ENCODE measurements at places on chromosomes 16 and 17.

DNA sequence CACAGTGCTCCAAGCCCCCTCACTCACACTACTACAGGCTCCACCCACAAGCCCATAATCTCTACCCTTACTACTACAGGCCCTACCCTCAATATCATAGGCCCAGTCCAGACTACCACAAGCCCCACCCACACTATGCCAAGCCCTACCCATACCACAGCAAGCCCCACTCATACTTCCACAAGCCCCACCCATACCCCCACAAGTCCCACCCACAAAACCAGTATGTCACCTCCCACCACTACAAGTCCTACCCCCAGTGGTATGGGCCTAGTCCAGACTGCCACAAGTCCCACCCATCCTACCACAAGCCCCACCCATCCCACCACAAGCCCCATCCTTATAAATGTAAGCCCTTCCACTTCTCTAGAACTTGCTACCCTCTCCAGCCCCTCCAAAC, 13.8 kb downstream of the RIPOR1 start:
- DNase-seq = peak; percentile 68

DNA sequence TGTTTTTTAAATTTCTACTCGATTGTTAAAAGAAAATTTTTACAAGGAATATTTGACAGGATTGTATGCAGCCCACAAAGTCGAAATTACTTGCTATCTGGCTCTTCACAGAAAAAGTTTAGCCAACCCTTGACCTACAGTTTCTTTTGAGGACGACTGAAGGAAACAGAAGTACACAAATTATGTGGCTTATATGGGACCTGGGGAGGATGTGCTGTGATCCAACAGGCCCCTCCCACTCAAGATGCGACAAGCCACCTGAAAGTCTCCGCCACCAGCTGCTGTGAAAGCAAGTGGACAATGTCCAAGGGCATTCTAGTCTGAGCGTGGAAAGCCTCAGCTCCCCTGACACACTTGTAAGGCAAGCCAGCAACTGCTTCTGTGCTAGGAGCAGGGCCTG, 42.4 kb upstream of the SLC25A19 start:
- no peak for DNase-seq

DNA sequence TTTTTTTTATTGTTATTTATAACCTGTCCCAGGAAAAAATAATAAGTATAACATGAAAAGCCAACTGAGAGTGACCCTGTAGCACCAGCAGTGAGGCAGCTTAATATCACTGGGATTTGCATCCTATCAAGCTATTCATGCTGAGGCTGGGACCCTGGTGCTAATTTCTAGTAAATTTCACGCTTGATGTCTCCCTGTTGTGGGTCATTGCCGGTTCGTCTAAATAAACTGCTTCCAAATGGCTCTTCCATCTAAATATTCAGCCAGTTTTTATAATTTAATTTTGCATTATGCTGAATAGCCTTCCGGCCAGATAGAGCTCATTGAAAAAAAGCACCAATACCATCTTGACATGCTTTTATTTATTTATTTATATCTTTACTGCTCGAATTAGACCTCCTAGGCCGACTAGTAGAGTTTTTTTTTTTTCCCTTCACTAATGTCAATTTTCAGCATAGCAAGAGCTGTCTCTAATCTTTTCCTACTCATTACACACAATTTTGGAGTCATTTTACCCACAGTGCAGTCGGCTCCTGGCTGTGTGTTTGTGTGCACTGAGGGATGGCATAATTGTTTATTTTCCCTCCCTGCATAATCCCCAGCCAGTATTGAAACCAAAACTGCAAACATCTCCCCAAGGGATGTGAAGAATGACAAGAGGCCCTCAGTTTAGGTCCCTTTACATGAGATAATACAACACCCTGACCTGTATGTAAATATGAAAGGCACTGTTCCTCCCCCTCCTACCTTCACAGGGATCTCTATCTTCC, 168.8 kb downstream of the AATF start:
- no peak for DNase-seq

DNA sequence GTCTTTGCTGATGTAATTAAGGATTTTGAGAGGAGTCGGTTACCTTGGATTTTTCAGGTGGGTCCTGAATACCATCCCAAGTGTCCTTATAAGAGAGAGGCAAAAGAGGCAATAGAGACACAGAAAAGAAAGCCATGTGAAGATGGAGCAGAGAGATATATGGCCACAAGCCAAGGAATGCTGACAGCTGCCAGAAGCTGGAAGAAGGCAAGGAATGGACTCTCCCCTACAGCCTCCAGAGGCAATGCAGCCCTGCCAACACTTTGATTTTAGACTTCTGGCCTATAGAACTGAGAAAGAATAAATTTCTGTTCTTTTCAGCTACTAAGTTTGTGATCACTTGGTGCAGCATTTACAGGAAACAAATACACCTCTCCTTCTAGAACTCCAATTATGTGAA, 8.2 kb upstream of the RNFT1 start:
- no peak for DNase-seq

DNA sequence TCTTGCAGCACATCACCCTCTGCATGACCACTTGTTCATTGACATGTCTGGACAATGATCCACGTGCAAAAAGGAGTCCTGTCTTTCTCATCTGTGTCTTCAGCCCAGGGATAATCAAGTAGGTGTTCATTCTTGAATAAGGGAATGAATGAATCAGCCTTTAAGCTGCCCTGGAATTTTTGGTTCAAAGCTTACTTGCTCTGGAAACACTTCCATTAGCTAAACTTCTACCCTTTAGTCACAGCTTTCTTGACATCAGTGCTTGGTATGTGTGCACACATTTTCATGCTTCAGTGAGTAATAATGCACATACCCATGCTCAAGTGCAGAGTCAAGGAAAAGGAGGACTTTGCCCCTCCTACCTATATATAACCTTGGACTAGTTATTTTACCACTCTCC, 103.0 kb upstream of the CDH13 start:
- DNase-seq = no peak

- DNase-seq = peak; percentile 59
These were observed at the start of gene ITGAL for GRCh38 chr16:30472328-30472942. Gene ITGAL (plus strand): TSS chr16:30472742. CDS start chr16:30472838, 96 bp downstream.

GRCh38 chr16:14398014-14398717, 231.9 kb downstream of the PARN start:
- no peak for DNase-seq

- DNase-seq = no peak
These were observed 2.8 kb downstream of the LLGL1 start for GRCh38 chr17:18228176-18228682.

GRCh38 chr17:4591529-4591928, 7.2 kb downstream of the SMTNL2 start:
- no peak for DNase-seq

DNA sequence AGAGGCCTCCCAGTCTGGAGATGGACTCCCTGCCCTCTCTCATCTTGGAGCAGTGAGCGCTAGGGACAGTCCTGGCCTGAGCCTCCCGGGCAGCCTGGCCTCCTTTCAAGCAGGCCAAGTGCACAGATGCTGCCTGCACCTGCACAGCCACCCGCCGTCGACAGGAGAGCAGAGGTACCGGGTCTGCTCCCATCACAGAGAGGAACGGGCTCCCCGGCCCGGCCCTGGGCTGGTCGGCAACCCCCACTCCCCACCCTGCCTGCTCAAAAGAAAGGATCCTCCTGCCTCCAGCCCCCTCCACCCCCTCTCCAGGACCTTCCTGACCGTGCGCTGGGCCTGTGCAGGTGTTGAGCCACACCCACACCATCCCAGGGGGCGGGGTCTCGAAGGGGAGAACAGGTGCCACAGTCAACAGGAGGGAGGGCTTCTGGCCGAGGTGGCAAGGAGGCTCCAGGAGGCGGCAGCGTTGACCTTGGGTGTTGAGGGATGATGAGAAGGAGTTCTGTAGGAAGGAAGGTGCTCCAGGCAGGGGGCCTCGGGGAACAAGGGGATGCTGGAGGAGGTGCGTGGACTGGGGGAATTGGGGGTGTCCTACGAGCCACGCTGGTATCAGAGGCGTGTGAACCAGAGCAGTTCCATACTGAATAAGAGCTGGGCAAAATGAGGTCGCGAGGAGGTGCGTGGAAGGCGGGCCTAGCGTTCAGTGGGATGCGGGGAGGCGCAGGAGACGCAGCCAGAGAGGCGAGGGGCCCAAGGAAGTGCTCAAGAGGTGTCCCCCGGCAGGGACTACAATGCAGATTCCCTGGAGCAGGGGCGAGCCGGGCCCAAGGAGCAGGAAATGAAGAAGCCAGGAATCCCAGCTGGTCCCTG, 967 bp upstream of the CDH15 start:
- no peak for DNase-seq

DNA sequence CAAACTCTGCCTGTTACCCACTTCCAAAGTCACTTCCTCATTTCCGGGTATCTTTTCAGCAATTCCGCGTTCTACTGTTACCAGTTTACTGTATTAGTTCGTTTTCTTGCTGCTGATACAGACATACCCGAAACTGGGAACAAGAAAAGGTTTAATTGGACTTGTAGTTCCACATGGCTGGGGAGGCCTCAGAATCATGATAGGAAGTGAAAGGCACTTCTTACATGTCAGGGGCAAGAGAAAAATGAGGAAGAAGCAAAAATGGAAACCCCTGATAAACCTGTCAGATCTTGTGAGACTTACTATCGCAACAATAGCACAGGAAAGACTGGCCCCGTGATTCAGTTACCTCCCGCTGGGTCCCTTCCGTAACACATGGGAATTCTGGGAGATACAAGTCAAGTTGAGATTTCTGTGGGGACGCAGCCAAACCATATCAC, 30.9 kb downstream of the PAFAH1B1 start:
- no peak for DNase-seq

DNA sequence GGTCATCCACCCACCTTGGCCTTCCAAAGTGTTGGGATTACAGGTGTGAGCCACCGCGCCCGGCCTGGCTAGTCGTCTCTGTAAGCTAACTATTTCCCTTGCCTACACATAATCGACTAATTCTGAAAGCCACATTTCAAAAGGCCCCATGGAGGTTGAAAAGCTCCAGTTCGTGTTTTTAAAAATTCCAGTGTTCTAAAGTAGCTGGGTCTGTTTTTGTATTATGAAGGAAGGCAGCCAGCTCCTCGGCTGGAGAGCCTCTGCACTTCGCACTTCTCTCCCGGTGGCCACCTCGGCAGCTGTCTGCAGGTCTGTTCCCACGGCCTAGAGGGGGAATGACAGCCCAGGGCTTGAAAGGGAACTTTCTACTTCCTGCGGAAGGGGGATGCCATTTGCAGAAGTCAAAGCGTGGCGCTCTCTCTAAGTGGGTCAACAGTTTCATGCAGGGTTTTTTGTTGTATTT, 16.9 kb downstream of the HASPIN start:
- DNase-seq = no peak

DNA sequence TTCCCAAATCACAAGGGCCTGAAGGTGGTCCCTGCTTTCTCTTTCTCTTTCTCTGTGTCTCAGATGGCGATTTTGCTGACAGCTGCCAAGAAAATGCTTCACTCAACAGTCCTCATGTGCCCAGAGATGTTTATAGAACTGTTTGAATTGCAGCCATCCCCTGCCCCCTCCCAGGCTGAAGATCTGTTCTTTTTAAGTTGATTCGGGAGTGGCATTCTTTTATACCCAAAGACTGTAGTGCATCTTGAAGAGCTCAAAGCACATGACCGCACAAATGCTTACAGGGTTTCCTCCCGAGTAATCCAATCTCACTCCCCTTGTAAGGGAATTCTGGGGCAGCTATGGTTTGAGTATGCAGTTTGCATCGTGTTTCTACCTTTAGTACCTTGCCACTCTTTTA, 75.7 kb downstream of the SEC14L1 start:
- no peak for DNase-seq

DNA sequence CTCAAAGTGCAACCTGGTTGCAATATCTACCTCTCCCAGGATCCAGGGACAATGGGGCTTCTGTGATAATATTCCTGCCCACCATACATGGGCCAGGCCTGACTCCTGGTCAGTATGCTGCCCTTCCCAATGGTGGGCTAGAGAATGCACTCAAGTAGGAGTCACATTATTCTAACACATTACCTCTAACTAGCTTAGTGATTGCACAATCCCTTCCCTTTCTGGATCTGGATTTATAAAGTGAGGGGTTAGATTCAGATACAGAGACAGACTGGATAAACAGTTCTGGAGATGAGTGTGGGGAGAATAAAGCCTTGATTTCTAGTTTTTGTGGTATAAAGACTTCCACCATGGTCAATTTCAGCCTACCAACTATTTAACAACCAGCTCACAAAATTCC, 33.0 kb downstream of the LYRM1 start:
- no peak for DNase-seq

GRCh38 chr17:66776999-66777688, 57.8 kb upstream of the CACNG5 start:
- DNase-seq = no peak

Data from central memory CD8-positive, alpha-beta T cell (primary cell).